ENCODE measurements at places on chromosomes 11 and 22. TPM values are rescaled to one million over a fixed set of nuclear protein-coding genes. Genes with fewer than 3 reads are reported as not detected.

The SMIM35 gene
- not detected for total RNA-seq

The NEFH gene
- 2.0 TPM for total RNA-seq

The EP300 gene
- total RNA-seq, result 109 TPM

The SLC29A2 gene
- total RNA-seq, result 32.4 TPM

The CABP4 gene
- not detected for total RNA-seq

The THYN1 gene
- 95.4 TPM for total RNA-seq

The SYNGR1 gene
- total RNA-seq, result 32.5 TPM

The LRRC55 gene
- total RNA-seq, result 1.1 TPM

The SLC25A18 gene
- 2.2 TPM for total RNA-seq

The NRGN gene
- total RNA-seq, result 0.60 TPM

The TEX12 gene
- not detected for total RNA-seq

The GUCD1 gene
- total RNA-seq, result 74.3 TPM

The RIC3 gene
- total RNA-seq, result 16.6 TPM

The ARHGEF17 gene
- 12.9 TPM for total RNA-seq

The MMP13 gene
- total RNA-seq, result not detected

The AMOTL1 gene
- total RNA-seq, result 31.6 TPM

The C22orf31 gene
- total RNA-seq, result not detected

The CSTF3 gene
- 61.0 TPM for total RNA-seq

The DRD2 gene
- 1.1 TPM for total RNA-seq

The CFAP300 gene
- 1.5 TPM for total RNA-seq

The KCNJ4 gene
- total RNA-seq, result 2.3 TPM
